ENCODE measurements at places on chromosomes 11 and 22. TPM values are rescaled to one million over a fixed set of nuclear protein-coding genes. Genes with fewer than 3 reads are reported as not detected.
A peak's percentile ranks its signal among the peaks of the same experiment; 100 is the strongest.

HEPN1 gene
- not detected for polyA plus RNA-seq

THY1 gene
- polyA plus RNA-seq, result 1,640 TPM

CCDC87 gene
- polyA plus RNA-seq, result 0.39 TPM

ACER3 gene
- polyA plus RNA-seq, result 9.1 TPM

CTTN gene
- 268 TPM for polyA plus RNA-seq

DNA sequence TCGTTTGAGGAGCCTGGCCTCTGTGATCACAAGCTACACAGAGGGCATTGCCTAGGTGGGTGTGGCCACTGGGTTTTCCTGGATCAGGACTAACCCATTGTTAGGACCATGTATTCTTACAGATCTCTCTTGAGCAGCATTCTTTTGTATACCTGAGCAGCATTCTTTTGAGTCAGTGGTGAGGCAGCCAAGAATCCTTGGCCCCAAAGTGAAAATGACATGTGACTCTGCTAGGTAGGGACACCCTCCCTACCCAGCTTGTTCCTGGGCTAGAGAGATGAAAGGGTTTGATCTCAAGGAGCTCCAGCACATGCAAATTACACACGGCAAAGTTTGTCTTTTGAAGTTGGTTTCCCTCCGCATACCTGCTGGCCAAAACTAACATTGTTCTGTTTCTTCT lies 55.0 kb upstream of the HORMAD2 start:
- no peak for DNase-seq

GRCh38 chr11:86798988-86799387 lies 1.4 kb upstream of the PRSS23 start:
- DNase-seq, result peak; percentile 93

GRCh38 chr11:30387891-30388861 lies 65.3 kb downstream of the ARL14EP start:
- no peak for DNase-seq

DNA sequence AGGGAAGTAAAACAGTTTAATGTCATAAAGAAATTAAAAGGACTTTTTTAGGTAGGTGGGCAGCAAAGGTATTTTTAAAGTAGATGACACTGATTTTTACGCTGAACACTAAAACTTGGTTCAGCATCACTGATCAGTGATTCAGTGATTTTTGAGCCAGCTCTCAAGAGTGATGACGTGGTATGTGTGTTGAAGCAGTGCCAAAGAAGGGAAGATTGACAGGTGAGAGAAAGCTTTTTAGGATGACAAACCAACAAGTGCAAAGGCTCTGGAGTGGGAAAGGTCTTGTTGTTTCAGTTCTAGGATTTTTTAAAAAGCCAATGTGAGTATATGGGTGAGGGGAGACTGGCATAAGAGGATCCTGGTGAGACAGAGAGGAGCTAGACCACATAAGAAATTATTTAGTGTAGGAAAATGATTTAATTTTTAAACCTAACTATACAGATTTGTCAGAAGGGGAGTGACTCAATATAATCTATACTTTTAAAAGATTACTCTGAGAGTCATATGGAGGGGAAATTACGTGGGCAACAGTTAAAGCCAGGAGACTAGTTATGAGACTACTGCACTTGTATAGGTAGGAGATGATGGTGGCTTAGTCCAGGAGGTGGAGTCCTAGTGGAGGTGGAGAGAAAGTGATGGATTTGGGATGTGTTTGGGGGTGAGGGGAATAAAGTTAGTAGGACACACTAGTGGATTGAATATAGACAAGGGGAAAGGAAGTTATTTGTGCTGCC lies 17.6 kb upstream of the CALCB start:
- DNase-seq, result no peak

GRCh38 chr22:36743591-36744412 lies 32.1 kb downstream of the IFT27 start:
- DNase-seq, result no peak

GRCh38 chr11:34502949-34503348 lies 10.6 kb downstream of the ELF5 start:
- DNase-seq, result peak; percentile 28

- peak; percentile 53 for DNase-seq
These were observed 125.2 kb upstream of the SYT13 start for GRCh38 chr11:45411228-45411946.

GRCh38 chr11:93289782-93290463 lies 40.6 kb upstream of the DEUP1 start:
- DNase-seq, result no peak

GRCh38 chr11:100687054-100687629 lies at the start of gene ARHGAP42:
TSS of gene ARHGAP42 (plus strand) at chr11:100687288. CDS start at chr11:100687679, 391 bp downstream.
- DNase-seq, result peak; percentile 71

GRCh38 chr11:73734993-73735392 lies 25.9 kb downstream of the RAB6A start:
- peak; percentile 59 for DNase-seq

- no peak for DNase-seq
These were observed 4.2 kb upstream of the UVRAG start for GRCh38 chr11:75810637-75811390.

- peak; percentile 18 for DNase-seq
These were observed 41.1 kb downstream of the OR10A6 start for GRCh38 chr11:7889985-7890384.

GRCh38 chr22:22025320-22026156 lies 43.0 kb upstream of the TOP3B start:
- no peak for DNase-seq

GRCh38 chr11:44766112-44766971 lies 39.6 kb downstream of the TSPAN18 start:
- DNase-seq, result peak; percentile 70

- no peak for DNase-seq
These were observed 328.2 kb downstream of the FAM181B start for GRCh38 chr11:82405421-82405820.

DNA sequence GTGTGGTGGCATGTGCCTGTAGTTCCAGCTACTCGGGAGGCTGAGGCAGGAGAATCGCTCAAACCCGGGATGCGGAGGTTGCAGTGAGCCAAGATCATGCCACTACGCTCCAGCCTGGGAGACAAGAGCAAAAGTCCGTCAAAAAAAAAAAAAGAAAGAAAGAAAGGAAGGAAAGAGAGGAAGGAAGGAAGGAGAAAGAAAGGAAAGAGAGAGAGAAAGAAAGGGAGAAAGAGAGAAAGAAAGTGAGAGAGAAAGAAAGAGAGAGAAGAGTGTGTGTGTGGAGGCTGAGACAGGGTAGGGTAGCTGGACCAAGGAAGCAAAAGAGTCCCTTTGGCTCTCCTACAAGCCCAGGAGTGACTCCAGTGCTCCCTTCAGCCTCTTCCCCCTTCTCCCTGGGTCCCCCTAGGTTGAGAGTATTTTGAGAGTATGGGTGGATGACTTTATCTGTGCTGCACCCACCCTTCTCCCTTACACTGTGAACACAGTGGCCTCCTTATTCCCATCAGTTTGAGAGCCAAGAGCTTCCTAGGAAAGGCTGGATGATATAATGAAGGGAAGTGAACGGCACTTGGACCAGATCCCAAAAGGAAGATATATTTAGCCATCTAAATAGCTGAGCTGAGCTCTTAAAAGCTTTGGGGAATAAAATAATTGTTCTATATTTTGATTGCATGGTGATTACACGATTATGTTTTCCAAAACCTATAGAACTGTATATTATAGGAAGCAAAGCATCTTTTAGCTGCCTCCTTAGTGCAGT lies 9.5 kb upstream of the DENND5A start:
- DNase-seq, result peak; percentile 22

DNA sequence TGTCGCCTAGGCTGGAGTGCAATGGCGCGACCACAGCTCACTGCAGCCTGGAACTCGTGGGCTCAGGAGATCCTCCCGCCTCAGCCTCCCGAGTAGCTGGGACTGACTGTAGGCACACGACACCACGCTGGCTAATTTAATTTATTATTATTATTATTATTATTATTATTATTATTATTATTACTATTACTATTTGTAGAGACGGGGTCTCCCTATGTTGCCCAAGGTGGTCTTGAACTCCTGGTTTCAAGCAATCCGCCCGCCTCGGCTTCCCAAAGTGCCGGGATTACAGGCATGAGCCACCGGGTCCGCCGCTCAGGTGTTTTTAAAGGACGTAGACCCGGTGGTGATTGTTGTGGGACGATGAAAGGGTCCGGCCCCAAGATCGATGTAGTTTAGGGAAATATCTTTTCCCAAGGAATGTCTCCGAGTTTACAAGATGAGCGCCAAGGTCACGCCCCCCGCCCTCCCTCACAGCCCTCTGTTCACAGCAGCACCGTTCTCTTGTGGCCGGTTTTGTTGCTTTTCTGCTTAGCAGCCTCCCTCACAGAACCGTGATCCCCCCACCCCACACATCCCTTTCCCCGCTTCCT lies 728 bp upstream of the POGLUT3 start:
- no peak for DNase-seq

GRCh38 chr11:69369945-69370344 lies 76.0 kb downstream of the MYEOV start:
- DNase-seq, result no peak

DNA sequence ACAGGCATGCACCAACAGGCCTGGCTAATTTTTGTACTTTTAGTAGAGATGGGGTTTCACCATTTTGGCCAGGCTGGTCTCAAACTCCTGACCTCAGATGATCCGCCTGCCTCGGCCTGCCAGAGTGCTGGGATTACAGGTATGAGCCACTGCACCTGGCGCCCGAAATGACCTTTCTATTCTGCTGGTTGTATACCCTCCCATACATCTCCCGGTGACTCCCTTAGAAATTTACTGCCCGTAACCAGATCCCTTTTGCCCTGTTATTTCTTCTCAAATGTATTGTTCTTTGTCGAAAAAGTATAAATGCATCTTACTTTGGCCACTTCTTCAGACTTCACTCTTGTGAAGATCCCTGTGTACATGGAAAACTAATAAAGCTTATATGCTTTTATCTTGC lies 22.0 kb downstream of the MCHR1 start:
- DNase-seq, result no peak

GRCh38 chr11:1819074-1819473 lies 15.7 kb upstream of the SYT8 start:
- DNase-seq, result no peak

Measured in GM23248 (cell line).